H4 (cell line): ENCODE measurements at places on chromosomes 5 and 9.

DNA sequence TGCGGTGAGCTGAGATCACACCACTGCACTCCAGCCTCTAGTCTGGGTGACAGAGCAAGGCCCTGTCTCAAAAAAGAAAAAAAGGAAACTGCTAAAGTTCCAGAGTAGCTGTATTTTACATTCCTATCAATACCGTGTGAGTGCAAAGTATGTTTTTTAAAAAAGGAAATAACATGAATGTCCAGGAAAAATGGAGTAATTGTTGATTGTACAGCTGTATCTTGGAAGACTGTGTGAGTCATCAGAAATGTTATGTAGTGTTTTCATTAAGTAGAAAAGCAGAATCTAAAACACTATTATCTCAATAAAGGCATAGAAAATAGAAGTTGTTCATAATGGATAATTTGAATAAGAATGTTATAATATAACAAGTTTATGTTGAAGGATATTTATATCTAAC, 53.9 kb downstream of the ZCCHC7 start:
- DNase-seq = no peak

DNA sequence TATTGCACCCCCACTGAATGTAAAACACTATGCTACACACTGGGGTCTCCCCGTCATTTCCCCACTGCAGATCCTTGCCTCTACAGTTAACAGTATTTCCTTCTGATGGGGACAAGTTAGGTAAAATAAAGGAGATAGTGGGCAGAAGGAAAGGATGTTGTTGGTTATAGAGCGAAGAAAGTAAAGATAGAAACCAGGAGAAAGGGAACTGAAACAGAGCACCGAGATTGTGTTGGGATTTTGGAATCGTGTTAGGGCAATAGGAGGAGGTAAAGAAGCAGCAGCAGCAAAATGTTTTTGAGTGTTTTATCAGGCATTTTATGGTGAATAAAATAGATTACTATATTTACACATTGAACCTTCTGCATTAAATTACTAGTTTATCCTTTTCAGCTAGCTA, 60.0 kb downstream of the PAM start:
- no peak for DNase-seq

- DNase-seq = no peak
Observed at GRCh38 chr5:1288439-1289335, 6.2 kb downstream of the TERT start.

- DNase-seq = no peak
Observed at GRCh38 chr5:123066016-123066415, 23.0 kb upstream of the PRDM6 start.

GRCh38 chr9:4382722-4383317, 83.0 kb upstream of the GLIS3 start:
- peak; percentile 5 for DNase-seq

GRCh38 chr9:3879315-3879714, 353.5 kb upstream of the RFX3 start:
- no peak for DNase-seq

GRCh38 chr5:9380109-9380508, 165.8 kb downstream of the SEMA5A start:
- DNase-seq = no peak

- no peak for DNase-seq
Observed at GRCh38 chr9:21413151-21413550, 4.2 kb downstream of the IFNA8 start.

GRCh38 chr5:20604992-20605391, 617.0 kb upstream of the CDH18 start:
- DNase-seq = no peak

DNA sequence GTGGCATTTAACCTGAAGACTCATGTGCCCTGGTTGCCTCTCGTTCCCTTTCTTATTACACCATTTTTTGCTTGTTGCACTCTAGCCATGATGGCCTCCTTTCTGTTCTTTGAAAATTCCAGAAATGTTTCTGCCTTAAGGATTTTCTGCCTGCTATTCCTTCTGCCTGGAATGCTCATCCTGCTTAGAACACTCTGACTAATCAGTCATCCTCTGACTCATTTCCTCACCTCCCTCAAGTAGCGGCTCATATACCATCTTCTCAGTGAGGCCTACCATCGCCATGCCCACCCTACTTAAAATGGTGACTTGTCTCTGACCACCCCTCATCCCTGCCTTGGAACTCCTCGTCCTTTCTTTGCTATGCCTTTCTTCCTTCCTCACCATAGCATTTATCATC, 68.8 kb downstream of the KIF4B start:
- peak; percentile 17 for DNase-seq

DNA sequence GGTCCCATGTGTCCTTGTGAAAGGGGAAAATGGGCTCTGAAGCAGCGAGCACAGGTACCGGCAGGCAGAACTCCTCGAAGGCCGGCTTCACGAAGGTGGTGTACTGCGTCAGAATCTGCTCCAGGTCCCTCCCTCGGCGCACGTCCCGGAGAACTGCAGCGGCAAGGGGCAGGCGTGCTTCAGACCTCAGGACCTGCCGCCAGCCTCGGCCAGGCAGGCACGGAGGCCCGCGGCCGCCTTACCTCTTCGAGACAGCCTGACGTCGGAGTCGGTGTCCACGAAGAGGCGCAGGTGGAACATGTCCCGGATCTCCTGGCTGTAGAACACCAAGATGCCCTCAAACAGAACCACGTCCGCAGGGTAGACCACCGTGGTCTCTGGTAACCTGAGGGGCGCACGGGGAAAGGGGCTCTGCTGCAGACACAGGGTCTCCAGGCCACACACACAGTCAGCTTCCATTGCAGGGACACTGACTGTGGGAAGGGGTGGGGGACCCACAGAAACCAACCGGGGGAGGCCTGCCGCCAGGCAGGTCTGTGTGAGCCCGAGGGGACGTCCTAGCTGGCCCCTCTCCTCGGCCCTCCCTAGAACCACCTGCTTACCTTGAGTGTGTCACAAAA, 2.1 kb downstream of the UCK1 start:
- DNase-seq = no peak

GRCh38 chr9:97506306-97506705, 4.8 kb downstream of the TMOD1 start:
- no peak for DNase-seq
